Effector memory CD8-positive, alpha-beta T cell (primary cell): ENCODE measurements at places on chromosomes 6 and 20.

DNA sequence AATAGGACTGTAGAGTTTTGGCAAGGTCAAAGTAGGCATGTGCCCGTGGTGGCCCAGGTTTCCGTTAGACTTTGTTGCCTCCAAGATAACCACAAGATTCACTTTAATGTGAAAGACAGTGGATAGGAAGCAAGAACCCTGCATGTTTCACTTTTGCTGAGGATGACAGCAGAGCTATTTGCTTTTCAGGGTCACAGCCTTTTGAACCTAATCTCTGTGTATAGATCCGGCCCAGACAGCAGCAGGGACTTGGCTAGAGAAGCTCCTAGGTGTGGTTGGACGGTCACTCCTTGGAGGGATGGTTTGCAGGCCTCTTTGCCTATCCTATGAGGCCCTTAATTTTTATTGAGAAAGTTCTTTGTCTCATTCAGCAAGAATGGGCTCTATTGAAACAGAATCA, 538.8 kb downstream of the HACE1 start:
- no peak for DNase-seq

GRCh38 chr6:140909156-140909555, 1223.6 kb upstream of the GJE1 start:
- no peak for DNase-seq

GRCh38 chr6:29999416-29999815, 57.1 kb downstream of the HLA-A start:
- no peak for DNase-seq

GRCh38 chr20:57092112-57092899, 174.1 kb downstream of the BMP7 start:
- DNase-seq = peak; percentile 6

DNA sequence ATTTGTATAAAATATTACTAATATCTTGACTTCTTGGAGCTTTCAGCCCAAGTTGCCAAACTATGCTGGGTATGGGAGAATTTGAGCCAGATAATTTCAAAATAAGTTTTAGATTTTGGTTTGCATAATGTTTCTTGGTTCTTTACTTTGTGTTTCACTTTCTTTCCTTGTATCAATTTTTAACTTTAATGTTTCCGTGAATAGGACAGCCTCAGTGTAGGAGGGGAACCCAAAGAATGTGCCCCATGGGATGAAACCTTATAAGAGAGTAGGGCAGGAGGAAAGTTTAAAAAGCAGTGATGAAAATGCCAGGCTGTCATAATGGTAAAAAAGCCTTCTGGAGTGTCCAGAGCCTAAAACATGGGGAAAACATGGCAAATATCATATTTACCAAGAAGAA, 252.4 kb upstream of the IRAK1BP1 start:
- DNase-seq = no peak

DNA sequence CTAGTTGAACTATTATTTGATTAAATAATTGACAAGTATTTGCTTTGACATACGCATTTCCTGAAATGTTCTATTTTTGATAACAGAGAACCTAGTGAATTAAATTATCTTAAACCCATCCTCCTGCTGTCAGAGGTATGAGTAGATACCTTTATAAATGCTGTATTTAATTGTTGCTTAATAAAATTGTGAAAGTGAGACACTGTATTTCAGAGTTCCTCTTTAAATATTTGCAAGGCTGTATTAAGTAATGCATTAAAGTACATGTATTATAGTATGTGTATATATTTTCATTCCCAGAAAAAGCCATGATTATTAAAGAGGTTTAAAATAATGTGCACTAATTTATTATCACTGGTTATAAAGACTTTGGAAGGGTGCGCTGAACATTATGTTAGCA, 483.8 kb downstream of the TFAP2B start:
- no peak for DNase-seq

GRCh38 chr6:129567374-129567773, 142.6 kb downstream of the ARHGAP18 start:
- peak; percentile 6 for DNase-seq

- no peak for DNase-seq
These were observed 400 bp upstream of the SMAP1 start for GRCh38 chr6:70667256-70667710.

DNA sequence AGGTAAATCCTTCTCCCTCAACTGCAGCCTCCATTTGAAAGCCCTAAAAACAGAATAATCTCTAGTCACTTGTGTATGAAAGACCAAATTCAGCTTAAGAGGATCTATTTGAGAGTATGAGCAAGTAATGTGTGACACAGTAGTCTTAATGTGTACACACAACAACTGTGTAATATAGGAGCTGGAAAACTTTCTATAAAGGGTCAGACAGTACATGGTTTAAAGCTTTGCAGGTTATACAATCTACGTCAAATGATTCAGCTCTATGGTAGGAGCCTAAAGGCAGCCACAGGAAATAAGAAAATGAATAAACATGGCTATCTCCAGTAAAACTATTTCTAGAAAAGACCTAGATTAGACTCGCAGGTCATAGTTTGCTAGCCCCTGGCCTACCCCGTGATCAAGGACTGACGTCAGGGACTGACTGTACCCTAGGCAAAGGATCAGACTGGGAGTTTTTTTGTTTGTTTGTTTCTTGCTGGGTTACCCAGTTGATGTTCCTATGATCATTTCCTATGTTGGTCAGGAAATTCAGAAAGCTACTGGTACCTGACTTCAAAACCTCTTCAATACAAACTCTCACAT, 39.7 kb downstream of the BTBD9 start:
- DNase-seq = no peak

DNA sequence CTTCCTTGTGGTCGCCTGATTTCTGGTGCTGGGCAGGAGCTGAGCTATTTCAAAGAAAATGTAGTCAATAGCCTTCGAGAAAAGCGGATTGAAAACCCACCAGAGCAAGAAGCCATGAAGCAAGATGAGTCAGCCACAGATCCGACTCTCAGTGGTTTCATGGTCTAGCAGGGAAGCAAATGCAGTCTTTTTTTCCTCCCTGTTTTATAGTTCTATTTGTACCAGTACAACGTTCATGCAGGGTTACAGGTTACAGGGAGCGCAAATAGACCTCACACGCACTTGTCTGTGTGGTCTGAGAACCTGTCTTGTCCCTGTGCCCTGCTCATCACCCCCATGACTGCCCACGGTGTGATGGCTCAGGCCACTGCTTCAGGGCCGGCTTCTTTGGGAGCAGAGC, 309.8 kb upstream of the SUPT3H start:
- DNase-seq = no peak

DNA sequence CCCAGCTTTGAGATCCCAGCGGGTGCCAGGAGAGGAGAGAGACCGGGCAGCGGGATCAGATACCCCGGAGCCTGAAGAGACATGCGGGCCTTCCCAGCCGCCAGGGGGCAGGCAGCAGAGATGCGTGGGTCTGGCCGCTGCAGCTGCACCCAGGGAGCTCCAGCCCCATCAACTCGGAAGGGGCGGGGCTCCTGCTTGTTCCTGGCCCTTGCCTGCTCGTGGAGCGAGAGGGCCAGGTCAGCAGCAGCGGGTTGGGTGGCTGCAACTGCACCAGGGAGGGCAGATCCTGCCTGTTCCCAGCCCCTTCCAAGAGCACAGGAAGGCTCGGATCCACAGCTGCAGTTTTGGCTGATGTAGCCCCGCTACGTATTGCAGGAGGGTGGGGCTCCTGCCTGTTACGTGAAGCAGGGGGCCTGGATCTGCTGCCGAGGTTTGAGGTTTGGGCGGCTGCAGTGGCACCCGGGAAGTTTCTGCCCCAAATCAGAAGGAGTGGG, 532.8 kb downstream of the RFPL4B start:
- DNase-seq = no peak

DNA sequence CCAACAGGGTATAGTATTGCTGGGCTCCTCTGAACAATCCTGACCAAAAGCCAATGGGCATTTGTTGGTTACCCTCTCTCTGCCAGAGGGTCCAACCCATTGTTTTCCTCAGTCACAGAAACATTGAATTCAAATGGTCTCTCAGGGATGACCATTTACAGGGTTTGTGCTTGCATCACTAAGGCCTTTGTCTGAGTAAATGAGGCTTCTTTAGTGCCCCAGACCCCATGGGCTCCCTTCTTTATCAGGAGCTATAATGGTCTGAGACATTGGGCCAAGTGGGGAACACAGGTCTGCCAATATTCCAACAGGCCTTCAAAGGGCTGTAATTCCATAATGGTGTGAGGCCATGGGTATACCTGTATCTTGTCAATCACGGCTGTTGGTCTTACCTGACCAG, 27.1 kb downstream of the GSTA2 start:
- no peak for DNase-seq

DNA sequence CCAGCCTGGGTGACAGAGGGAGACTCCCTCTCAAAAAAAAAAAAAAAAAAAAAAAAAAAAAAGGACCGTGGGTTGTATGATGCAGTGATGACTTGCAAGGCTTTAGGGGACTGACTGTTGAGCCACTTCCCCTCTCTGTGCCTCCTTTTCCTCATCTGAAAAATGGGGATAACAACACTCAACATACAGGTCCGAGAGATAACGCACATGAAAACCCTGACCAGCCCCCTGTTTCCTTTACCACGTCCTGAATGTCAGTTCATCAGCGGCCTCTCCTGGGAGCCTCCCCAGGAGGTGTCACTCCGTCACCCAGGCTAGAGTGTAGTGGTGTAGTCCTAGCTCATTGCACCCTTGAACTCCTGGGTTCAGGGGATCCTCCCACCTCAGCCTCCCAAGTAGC, 3.9 kb downstream of the SLA2 start:
- no peak for DNase-seq

- no peak for DNase-seq
These were observed at the start of gene PLCB4 for GRCh38 chr20:9068841-9069663. Gene PLCB4 (plus strand): TSS chr20:9069087. CDS start chr20:9307815, 238,728 bp downstream.

GRCh38 chr6:37544530-37544929, 44.8 kb upstream of the CCDC167 start:
- DNase-seq = no peak

DNA sequence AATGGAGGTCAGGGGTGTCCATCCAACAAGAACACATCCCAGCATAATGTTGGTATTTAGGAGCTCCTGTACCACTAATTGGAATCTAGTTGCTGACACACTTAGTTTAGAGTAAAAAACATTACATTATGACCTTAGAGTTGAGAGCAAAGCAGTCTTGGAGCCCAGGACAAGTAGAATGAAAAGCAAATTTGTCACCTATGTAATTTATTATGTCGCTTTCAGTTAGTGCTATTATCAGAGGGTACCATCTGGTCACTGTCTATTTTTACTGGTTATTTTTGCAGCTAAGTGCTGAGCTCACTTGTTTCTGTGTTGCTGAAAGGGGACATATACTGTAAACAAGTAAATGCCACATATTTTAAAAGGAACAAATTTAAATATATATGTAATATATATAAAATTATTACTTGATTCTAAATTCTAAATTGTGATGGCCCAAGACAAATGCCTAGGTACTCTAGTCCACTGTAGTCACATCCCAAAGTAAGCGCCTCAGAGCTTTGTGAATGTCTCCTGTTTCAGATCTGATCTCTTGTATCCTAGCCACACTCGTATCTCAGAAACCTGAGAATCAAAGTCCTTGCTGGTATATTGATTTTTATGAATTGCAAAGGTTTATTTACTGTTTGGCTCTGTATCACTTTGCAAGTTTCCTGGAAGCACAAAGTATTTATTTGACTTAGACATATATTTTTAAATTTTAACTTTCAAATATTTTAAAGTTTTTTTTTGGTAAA, 148.6 kb upstream of the MAN1A1 start:
- no peak for DNase-seq

- DNase-seq = no peak
These were observed 41.3 kb downstream of the SPDEF start for GRCh38 chr6:34514593-34515472.

- no peak for DNase-seq
These were observed 49.8 kb upstream of the EYA4 start for GRCh38 chr6:133191323-133191722.

GRCh38 chr20:63686492-63687321, 9.7 kb upstream of the TNFRSF6B start:
- DNase-seq = no peak

- no peak for DNase-seq
These were observed 305.2 kb upstream of the CITED2 start for GRCh38 chr6:139679516-139680179.

DNA sequence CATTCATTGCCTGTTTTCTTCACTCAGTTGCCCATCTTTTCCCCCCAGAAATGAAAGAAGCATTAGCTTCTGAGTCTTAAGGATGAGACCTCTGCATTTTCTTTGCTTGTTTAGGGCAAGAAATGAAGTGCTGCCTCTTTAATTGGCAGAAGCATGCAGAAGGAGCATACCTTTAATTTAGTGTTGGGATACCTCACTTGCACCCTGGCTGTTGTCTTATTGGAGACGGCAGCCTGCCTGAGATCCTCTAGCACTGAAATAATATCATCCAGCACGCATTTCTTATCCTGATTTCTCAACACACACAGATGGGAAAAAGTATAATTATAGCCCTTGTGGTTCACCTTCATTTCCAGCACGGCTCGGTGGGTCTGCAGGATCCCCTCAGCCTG, 43.1 kb downstream of the PTCHD4 start:
- DNase-seq = no peak

DNA sequence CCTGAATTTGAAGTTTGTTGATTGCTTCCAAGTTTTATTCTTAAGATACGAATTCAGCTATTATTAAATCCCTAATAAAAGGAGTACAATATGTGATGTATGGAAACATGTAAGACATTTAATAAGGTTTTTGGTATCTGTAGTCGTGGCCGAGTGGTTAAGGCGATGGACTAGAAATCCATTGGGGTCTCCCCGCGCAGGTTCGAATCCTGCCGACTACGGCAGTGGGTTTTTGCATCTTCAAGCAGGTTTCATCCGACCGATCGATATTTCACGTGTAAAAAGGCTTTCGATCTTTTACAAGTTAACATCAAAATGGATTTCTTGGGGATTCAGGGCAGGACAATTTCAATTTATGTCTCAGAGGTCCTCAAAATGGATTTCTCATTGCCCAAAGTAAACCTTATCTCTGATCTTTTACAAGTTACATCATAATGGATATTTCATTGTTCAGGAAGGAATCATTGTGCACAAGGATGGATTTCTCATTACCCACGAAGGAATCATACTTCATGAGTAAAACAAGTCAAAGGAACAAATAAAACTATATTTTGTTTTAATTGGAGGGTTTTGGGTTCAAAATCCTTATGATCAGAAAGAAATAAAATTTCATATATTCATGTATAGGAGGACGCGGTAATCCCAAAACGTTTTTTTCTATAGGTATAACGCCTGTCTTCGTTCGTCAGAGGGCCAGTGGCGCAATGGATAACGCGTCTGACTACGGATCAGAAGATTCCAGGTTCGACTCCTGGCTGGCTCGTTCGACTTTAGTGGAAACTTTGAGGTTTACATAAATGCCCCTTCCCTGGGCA, 37.3 kb upstream of the BTN3A2 start:
- peak; percentile 47 for DNase-seq

- no peak for DNase-seq
These were observed 105.2 kb upstream of the FOXC1 start for GRCh38 chr6:1504465-1504864.

DNA sequence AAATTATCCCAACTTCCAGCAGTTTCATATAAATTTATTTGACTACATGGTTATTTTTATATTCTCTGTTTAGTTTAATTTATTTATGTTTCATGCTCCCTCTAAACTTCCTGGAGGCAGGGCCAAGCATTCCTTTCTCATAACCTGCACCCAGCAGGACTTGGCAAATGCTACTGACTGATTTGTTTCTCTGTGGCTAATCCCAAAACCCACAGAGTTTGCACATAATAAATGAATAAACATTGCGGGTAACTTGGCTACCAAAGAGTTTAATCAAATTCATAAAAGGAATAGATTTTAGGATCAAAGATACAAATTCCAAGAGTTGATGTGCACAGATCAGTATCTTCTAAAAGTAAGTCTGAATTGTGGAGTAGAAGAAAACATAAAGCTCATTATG, 239.5 kb downstream of the SLC35F1 start:
- no peak for DNase-seq

- no peak for DNase-seq
These were observed 501.0 kb upstream of the MAP3K7 start for GRCh38 chr6:91087908-91088307.
